ENCODE measurements at places on chromosomes 7 and 10.

- H3K4me3 ChIP-seq, result no peak overlapping the region
- peaks cover 5% of the 10 kb centered on the region for H3K4me1 ChIP-seq
- DNase-seq, result peak; percentile 64
- H3K36me3 ChIP-seq, result no peaks in the 10 kb centered on the region
- H3K27ac ChIP-seq, result no peak overlapping the region
Measured at GRCh38 chr7:117588352-117588794, 108.5 kb downstream of the CFTR start.

DNA sequence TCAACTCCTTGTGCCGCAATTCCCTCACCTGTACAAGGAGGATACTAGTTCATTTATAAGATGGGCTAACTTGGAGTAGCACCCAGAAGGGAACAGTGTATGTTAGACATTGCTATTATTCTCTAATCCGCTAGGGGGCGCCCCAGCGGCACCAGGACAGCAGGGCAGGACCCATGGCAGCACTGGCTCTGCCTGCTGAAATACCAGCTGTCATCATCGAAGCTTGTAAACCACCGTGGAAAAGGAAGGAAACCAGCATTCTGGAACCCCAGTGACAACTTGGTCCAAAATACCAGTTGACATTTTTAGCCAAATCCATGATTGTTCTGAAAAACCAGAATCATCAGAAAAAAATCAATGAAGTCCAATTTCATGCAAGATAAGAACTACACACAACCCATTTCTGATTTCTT is 134.4 kb downstream of the ITGA8 start:
- H3K4me3 ChIP-seq, result no peak overlapping the region
- H3K27me3 ChIP-seq, result no peaks in the 10 kb centered on the region
- no peak for DNase-seq

DNA sequence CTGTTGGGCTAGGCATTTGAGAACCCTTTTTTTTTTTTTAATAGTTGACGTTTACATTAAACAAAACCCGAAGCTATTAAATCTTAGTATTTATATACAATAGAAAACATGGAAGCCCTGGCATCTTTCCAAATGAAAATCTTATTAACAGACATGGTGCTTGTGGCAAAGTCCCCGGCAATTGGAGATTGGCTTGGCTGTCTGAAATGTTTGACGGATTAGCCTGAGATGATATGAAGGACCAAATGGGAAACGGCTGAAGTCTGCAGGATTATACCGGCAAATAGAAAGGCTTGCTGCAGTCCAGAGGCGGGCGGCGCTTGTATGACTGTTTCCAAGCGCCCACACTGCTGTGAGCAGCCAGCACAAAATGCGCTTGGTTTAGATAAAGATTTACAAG is 105.6 kb downstream of the BUB3 start:
- DNase-seq, result no peak
- no peaks in the 10 kb centered on the region for H3K36me3 ChIP-seq
- H3K4me1 ChIP-seq, result no peaks in the 10 kb centered on the region
- H3K27me3 ChIP-seq, result peaks cover 16% of the 10 kb centered on the region

GRCh38 chr10:62112300-62112699 is 156.3 kb downstream of the RTKN2 start:
- no peaks in the 10 kb centered on the region for H3K4me1 ChIP-seq
- H3K4me3 ChIP-seq, result no peak overlapping the region
- H3K36me3 ChIP-seq, result no peaks in the 10 kb centered on the region

DNA sequence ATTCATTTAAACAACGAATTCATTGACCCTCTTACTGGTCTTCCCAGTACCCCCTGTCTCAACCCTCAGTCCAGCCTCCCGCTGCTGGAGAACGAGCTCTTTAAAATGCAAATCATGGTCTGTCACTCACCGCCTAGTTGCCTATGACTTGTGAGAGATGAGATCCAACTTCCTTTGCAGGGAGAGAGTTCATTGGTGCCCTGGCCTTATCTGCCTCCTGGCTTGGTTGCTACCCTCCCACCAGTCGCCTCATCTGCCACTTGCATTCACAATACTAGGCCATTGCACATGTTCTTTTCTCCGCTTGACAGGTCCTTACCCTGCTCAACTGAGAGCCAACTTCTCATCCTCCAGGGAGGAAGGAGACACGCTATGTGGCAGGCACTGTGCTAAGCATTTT is 54.0 kb upstream of the MXI1 start:
- no peak overlapping the region for H3K4me3 ChIP-seq
- H3K27ac ChIP-seq, result no peak overlapping the region
- no peaks in the 10 kb centered on the region for H3K36me3 ChIP-seq
- H3K4me1 ChIP-seq, result no peaks in the 10 kb centered on the region
- peaks cover 9% of the 10 kb centered on the region for H3K27me3 ChIP-seq
- no peak for DNase-seq

DNA sequence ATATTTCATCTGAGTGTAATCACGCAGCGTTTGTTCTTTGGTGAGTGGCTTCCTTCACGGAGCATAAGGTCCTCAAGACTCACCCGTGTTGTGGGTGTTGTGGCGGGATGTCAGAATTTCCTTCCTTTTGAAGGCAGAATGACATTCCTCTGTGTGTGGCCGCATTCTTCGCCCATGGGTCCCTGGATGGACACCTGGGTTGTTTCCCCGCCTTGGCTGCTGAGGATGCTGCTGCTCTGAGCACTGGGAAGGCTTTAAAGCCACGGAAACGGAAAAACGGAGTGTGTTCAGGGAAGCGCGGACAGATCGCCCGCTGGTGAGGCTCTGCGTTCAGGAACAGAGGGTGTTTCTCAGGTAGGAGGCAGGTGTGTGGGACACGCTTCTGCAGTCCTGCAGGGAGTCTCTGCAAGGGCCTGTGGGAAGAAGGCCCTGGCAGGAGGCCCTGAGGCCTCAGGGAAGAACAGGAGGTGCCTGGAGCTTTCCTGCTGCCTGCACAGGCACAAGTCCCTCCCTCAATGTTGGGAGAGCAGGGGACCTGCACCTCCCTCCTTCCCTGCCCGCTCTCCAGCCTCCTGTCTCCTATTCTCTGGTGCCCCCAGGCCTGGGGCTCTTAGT is 35.7 kb upstream of the SHH start:
- no peaks in the 10 kb centered on the region for H3K4me1 ChIP-seq
- no peaks in the 10 kb centered on the region for H3K36me3 ChIP-seq
- H3K4me3 ChIP-seq, result no peak overlapping the region
- no peak for DNase-seq
